ENCODE measurements at places on chromosomes 13 and 19.

DNA sequence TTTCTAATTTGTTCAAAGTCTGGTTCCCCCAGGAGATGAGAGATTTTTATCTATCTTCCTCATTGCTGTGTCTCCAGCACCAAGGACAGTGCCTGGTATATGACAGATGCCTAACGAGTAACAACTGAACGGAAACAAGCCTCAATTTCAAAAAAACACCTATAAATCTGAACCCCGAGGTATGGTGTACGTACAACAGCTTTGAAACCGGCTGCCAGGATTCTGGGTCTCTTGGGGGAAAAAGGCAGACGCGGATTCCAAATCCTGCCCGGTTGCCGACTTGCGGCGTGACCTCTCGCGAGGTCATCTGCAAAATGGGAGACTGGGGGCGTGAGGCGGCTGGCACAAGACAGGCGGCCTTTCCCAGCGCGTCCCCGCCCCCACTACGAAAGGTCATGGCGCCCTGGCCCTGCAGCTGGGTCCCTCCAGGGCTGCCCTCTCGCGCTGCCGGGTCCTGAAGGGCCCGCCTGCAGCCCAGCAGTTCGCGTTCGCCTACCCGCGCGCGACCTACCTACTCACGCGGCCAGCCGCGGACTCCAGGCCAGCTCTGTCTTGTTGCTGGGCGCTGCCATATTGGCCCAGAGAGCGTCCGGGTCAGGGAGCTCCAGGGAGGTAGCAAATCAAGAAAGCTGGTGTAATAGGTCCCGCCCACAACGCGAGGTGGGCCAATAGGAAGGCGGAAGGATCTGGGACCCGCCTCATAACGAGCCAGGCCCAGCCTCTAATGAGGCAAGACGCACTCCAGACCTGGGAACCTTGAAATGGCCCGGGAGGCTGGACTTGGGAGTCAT, at the start of gene ECSIT:
ECSIT (minus strand) TSS at position 584 of the 791 bp plus-strand sequence. CDS start 9,964 bp downstream, outside the sequence.
- peak; percentile 84 for DNase-seq

DNA sequence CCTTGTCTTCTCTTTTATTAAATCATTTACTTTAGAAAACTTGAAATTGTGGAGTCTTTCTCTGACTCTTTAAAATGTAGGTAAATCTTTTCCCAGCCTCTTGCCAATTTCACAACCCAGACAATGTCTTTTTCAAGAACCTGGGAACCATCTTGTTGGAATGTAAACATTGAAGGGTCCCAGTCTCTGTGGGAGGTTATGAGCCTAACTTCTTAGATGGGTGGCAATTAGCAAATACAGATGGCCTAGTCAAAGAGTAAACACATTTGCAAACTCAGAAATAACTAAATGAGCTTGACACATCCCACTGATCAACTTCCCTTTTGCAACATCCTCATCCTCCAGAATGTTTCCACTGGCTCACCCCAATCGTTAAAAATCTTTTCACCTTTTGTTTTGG, 721.0 kb downstream of the PCDH9 start:
- DNase-seq: no peak

GRCh38 chr13:96223231-96223630, 133.3 kb downstream of the HS6ST3 start:
- DNase-seq: no peak

DNA sequence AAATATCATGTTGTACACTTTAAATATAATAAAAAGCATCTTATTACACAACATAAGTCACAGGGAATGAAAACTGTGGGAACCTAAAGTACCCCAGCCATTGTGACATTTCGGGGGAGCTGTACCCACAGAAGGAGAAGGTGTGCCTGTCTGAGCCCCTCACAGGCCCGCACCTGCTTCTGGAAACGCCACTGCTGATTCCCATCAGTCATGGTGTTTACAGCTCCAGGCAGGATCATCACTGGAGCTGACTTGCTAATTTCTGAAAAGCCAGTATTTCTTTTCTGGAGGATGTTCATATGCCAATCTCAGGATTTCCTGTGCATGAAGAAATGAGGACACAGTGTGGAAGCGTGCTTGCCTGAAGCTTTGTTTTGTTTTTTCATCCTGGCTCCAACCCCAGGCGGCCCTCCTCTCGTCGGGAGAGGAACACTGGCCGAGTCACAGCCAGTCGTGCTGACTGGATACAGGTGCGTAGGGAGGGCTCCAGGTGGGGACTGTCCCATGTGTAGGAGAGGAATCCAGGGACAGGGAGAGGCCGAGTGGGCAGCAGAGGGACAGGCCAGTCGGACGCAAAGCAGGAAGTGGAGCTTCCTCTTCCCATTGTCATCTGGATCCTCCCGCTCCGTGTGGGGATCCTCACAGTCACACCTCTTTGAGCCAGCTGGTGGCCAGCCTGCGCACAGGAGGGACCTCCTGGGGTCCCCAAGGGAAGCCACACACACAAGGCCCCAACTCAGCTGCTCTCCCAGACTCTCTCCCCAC, 4.2 kb upstream of the ATP12A start:
- DNase-seq: no peak

DNA sequence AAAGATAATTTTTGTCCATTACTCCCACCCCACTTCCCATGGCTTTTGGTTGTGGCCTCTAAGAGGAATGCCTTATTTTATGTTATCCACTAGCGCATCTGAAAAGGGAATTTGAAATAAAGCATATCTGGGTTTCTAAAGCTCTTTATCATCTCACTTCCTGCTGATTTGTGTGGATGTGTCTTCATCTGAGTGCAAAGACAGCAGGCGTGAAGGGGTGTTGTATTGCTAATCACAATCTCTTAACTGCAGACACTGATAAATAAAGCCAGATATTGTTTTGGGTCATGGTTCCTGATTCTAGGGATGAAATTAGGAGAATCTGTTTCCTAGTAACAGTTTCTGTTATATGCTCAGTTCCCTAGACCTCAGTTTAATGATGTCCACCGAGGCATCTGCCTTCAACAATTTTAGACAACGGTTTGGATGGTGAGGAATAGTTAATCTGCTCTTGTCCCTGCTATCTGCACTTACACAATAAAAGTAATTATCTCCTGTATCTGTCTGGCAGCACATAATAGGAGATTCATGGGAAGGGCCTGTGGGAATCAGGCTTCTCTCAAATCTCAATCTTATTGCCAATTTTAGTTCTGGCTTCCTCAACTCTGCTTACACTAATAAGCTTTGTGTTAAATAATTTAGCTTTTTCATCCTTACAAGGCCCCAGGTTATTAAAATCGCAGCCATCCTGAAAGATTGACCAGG, 517.9 kb upstream of the ATXN8OS start:
- DNase-seq: no peak

DNA sequence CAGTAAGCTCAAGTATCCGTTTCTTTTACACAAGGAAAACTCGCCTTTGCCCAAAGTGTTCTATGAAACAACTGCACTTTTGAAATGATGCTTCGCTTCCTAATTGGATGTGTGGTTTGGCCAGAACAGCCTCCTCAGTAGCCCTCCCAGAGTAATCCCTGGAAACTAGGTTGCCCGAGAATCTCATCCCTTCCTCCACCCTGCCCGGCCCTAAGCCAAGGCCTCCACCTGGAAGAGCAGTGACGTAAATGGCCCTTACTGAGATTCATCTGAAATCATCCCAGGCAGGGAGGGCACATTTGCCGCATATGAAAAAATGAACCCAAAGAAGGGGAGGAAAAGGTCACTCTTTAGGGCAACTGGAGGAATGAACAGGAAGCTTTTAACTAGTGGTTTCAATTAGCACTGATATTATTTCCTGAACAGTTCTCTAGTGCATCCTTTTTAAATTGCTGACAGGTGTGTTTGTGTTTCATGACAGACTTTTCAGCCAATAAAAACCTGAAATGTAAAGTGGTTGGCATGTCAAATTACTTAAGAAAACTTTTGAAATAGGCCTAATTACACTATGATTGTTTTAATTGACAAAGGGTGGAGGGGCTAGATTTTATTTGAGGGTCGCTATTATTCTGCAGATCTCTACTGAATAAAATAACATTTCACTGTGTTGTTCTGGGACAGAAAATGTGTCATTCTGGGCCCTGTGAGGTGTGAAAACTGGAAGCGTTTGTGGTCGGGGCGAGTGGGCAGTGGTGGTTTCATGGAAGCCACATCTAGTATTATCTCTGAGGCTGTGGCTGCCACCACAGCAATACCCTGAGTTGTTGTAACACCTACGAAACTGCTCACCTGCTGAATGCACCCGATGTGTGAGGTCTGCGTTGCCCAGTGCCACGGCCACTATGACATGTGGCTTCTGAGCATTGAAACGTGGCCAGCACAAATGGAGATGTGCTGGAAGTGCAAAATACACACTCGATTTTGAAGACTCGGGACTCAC, 112.1 kb downstream of the ZIC5 start:
- DNase-seq: no peak

GRCh38 chr19:13742756-13743155, 21.6 kb upstream of the MRI1 start:
- DNase-seq: no peak

DNA sequence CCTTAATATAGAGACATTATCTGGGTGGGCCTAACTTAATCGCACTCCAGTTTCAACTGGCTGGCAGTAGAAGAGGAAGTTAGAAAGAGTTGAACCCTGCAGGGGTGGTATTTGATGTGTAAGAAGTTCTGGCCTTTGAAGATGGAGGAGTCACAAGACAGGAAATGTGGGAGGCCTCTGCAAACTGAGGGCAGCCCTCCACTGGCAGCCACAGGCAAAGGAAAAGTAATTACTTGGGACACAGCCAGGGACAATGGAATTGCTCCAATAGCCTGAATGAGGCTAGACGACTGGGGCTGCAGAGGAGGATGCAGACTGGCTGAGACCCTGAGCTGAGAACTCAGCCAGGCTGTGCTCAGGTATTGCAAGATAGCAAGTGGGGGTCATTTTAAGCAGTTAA, 703.3 kb upstream of the ARGLU1 start:
- DNase-seq: no peak

DNA sequence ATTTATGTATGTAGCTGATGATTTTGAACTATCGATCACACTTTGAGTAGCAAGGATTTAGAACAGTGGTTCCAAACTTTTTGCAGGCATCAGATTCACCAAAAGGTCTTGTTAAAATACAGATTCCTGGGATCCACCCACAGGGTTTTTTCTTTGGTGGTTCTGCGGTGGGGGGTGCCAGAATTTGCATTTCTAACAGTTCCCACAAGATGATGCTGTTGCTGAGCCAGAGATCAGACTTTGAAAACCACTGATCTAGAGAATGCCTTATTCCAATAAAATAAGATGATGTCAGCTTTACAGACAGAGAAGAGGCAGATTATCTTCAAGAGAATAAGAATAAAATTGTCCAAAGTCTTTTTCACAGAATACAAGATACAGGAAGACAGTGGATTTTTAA, 80.9 kb upstream of the SHISA2 start:
- no peak for DNase-seq

DNA sequence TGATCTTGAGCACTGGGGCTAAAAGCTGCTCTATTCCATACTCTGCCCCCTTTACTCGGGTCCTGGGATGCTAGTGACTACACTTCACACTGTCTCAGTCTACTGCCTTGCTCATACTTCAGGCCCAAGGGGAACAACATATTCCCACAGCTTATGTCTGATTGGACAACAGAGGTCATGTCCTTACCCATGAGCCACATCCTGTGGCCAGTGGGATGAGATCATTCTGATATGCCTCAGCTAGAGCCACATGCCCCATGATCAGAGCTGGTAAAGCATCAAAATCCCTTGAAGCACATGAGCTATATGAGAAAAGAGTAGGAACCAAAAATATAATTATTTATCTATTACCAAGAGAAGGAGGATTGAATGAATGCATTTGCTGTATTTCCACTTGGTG, 290.1 kb upstream of the TSHZ3 start:
- no peak for DNase-seq

DNA sequence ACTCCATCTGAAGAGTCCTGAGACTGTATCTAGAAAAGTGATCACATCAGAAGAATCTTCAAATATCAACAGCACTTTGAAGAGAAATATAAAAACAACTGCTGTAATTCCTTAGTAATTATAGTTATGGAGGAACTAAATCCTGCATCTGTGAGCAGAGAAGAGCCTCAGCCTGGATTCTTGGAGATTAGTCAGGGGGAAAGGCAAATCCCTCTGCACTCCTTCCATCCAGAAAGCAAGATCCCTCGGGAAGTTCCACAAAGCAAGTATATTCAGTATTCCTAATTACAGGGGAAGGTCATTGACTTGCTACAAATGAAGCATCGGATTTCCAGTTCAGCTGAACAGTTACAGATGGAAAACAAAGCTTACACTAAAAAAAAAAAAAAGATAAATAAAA, 256.6 kb upstream of the IPO5 start:
- no peak for DNase-seq

DNA sequence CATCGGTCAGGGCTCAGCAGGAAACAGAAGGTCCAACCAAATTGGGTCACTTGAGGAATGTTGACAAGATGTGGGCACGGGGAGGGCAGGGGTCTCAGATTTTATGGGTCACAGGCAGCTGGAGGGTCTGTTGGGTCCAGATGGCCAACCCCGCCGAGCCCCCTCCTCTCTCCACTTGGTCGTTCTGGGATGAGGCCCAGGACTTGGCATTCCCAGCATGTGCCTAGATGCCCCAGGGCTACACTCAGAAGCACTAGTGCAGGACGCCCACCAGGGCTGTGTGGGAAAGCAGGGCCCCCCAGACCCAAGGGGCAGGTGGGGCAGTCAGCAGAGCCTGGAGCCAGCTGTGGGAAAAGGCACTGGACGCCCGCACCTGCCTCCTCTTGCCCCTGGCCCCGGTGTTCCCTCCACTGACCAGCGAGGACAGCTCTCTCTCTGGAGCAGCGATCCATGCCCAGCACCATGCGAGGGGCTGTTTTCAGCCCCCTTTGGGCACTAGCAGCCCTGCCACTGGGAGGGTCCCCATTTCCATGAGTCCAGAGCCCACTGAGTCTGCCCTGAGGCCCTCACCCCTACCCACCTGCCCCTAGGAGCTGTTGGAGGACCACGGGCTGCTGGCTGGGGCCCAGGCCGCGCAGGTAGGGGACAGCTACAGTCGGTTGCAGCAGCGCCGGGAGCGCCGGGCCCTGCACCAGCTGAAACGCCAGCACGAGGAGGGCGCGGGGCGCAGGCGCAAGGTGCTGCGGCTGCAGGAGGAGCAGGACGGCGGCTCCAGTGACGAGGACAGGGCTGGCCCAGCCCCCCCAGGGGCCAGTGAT, 26.0 kb downstream of the DHX34 start:
- no peak for DNase-seq

DNA sequence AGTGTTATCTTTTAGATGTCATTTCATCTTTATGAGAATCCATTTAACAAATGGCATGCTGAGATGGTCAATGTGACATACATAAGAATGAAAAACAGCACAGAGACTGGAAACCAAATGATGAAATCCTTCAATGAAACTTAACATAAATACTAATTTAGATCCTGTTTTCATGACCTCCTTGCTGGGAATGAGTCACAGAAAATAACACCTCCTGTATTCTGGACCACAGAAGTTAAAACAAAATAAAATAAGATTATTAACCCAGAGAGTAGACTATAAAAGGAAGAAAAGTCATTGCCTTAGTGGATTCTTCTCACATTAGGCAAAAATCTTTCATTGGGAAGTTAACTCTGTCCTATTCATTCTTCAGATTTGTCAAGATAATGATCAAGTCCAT, 1.6 kb downstream of the DIAPH3 start:
- no peak for DNase-seq

- DNase-seq: no peak
Measured at GRCh38 chr19:595326-596262, 5.9 kb downstream of the HCN2 start.

All from stimulated activated CD8-positive, alpha-beta memory T cell treated with anti-CD3 and anti-CD28 coated beads, Interleukin-4, amount 100 ng/mL, for 4 hours (primary cell).